ENCODE measurements at places on chromosomes 11 and 22.

GRCh38 chr11:1854132-1854948 is 1.5 kb downstream of the LSP1 start:
- peak; percentile 66 for DNase-seq

DNA sequence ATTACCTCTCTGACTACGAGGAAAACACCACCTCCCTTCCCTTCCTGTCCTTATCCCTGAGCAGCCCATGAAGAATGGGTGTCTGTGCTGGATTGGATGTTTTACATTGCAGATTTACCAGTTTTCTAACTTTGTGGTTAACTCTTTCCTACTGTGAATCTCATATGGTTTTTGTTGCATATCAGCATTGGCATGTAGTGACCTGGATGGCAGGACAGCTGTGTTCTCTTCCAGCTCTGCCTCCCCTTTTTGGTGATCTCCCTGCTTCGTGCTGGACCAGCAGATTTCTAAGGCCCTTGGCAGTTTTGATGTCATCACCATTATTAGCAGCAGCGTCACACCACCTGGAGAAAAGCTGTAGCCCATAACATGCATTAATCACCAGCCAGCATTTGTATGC is 26.7 kb downstream of the OR6Q1 start:
- DNase-seq: no peak

DNA sequence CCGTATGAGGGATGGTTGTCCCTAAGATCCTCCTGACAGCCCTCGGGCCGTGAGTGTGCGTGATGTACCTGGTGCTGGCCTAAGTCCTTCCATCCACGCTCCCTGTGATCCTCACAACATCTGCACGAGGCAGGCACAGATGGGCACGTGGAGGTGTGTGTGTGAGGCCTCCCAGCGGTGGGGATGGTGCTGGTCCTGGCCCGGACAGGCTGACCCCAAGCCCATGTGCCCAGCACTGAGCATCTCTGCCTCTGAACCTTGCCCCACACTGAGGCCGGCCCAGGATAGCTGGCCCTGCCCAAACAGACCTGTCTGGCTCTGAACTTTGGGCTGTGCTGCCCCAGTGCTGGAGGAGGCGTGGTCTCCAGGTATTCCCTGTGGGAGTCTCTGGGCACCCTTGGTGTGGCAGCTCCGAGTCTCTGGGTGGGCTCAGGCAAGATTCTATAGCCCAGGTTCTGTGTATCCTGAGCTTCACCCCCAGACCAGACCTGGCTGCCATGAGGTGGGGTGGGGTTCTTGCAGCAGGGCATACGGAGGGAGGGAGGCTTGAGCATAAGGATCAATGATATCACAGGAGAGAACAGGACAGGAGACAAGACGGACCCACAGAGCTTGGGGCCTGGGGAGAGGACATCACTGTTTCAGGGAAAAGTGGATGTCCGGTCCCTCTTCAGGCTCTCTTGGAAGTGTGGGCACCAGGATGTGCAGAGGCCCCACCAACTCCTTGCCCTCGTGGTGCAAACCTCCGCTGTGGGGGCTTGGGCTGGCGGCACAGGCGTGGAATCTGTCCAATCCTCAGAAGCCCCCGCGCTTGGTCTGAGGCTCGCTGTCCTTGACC is 881.8 kb downstream of the BRD1 start:
- DNase-seq: no peak

DNA sequence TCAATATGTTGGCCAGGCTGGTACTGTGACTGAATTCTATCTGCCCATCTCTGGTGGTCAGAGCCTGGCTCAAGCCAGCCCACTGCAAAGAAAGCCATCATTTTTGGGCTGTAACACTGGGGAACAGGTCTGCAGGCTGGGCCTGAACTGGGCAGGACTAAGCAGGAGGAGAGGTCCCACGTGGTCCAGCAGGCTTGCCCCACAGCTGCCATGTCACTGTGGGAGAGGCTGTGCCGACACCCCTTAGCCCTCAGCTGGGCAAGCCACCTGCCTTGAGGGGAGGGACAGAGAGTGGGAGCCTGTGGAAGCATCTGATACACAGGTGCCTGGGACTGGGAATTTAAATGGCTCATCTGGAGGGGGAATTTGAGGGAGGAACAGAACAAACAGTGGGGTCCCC is 66.7 kb upstream of the CLTCL1 start:
- no peak for DNase-seq

- DNase-seq: peak; percentile 86
These were observed 10.0 kb upstream of the MFRP start for GRCh38 chr11:119356349-119357031.
